ENCODE measurements at places on chromosomes 1 and 21.

DNA sequence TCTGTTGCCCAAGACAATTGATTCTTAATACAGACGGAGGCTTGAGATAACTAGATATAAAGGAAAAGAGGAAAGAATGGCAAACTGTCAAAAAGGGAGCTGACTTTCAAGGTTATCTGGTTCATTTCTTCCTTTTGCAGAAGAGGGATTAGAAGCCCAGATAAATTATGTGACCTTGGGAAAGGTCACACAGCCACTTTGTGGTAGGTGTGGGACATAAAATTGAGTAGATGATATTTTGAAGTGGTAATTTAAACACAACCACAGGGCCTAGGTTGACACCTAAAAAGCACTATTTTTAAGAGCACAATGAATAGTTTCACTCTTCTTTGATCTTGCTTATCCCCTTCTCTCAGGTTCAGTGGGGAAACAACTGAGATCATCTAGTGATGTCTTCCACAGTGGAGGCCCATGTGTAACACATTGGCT, 16.9 kb upstream of the KIAA0040 start:
- DNase-seq = no peak

GRCh38 chr1:153649863-153650235, 8.7 kb upstream of the SNAPIN start:
- peak; percentile 88 for DNase-seq

DNA sequence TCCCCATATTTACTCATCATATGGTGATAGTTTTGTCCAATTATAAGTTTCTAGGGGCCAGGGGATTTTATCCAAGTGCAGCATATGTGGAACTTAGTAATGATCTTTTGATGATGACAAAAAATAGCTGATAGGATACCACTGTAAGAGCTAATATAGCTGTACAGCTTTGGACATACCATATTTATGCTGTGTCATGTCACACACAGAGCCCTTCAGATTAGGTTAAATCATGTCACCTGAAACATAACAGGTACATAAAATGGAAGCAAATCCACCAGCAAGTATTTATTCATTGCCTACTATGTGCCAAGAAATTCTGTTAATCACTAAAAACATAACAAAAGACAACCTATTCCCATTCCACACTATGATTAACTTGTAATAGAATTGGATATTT, 82.8 kb upstream of the IPO9 start:
- no peak for DNase-seq

DNA sequence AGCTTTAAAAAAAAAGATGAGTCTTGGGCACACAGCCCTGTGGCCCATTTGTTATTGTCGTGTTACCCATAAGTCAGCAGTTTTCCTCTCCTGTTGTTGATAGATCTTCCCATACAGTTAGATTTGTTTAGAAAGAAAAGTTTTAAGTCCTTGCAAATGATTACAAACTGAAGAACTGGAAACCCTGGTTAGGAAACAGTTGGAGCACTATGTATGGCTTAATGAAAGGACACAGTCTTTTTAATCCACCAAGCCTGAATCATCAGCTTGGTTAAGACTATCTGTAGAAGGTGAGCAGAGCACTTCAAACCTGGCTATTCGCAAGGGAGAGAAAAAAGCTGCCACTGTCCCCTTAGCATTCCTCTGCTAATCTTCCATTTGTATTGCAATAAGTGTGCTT, 241.0 kb downstream of the DISC1 start:
- DNase-seq = no peak

DNA sequence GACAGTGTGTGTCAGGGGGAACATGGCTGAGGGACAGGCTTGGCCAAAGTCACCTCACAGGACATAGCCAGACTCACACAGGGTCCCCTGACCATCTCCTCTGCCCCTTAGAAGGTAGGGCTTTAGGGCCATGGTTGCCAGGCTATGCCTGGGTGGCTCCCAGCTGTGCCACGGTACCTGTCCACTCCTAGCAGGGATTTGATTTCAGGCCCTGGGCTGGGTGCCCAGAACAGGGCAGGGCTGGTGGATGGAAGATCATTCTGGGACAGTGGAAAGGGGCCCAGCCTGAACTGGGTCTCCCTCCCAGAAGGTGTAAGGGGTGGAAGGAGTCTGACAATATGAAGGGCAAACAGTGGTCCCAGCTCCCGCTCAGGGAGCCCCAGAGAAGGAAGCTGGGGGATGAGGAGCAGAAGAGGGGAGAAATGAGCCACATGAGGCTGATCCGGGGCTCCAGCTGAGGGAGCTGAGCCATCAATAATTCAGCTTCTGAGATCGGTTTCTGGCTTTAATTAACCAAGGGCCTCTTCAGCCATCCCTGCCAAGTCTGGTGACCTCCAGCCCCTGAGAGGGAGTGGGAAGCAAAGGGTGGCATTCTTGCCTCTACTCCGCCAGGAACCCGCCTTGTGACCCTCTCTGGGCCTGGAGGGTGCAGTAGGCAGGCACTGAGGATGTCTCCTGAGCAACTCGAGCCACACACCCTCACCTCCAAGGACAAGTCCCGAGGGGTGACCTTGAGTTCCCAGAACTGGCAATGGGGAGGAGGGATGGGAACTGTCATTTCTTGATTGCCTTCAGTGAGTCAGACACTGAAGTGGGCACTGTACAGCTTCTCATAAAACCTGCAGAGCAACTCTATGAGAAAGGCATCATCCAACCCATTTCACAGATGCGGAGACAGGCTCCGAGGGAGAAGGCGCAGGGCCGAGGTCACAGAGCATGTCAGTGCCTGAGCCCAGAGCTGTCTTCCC, 2.1 kb downstream of the CD164L2 start:
- no peak for DNase-seq

DNA sequence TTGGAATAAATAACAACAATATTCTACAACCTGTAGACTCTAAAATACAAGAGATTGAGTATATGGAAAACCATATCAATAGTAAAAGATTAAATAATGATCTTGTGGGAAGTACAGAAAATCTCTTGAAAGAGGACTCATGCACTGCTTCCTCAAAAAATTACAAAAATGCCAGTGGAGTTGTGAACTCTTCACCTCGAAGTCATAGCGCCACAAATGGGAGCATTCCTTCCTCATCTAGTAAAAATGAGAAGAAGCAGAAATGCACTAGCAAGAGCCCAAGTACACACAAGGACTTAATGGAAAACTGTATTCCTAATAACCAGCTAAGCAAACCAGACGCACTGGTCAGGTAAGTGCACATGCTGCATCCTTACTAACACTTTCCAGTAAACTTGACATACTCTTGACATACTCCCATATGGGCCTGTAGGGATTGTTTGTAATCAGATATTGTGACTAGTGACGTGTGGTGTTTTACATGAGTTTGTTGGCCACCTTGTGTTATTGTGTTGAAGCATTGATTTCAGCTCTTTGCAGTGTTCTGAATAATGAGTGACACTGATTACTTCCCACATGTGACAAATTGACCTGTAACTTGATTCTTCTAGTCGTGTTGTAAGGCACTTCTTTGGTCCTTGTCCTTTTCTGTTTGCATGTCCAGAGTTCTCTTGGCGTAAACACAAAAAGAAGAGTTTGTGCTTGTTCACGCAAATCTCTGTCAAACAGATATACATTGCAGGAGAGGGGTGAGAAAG, 28.0 kb downstream of the MACO1 start:
- DNase-seq = no peak

- DNase-seq = no peak
Observed at GRCh38 chr1:47593598-47594285, 155.9 kb downstream of the FOXD2 start.

GRCh38 chr1:184407816-184408510, 21.1 kb downstream of the C1orf21 start:
- DNase-seq = peak; percentile 49

GRCh38 chr1:32910319-32910718, 9.1 kb upstream of the TMEM54 start:
- no peak for DNase-seq
